ENCODE measurements at places on chromosomes 7 and 10.

DNA sequence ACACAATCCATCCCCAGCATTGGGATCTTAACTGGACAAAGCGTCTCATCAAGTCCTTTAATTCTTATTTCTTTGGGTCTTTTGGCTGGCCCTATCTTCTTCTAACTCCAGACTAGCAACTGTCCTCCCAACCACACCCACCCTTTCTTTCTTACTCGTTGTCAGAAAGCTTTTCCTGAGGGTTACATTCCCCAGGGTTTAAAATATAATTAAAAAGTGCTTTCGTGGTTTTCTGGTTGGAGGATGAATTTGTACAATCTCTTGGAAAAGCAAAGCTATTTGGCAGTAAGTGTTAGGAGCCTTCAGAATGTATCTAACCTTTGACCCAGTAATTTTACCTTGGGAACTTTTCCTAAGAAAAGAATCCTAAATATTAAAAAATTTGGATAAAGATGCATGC lies 10.4 kb upstream of the ITGB8 start:
- no peak for DNase-seq

DNA sequence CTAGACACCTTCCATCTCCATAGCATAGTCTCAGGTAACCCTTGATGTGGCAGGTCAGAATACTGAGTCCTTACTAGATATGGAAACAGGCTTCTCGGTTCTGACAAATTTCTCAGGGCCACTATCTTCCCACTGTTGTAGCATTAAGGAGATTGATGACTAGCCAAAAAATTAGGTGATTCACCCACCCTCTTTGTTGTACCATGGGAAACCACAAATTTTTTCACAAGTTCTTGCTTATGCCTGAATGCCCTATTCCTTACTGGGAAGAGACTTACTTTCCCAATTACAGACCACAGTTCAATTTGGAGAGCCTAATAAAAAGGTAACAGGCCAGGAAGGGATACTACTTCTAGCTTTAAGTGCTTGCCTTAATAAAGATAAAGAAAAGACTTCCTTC lies 948.8 kb downstream of the GRM8 start:
- no peak for DNase-seq

DNA sequence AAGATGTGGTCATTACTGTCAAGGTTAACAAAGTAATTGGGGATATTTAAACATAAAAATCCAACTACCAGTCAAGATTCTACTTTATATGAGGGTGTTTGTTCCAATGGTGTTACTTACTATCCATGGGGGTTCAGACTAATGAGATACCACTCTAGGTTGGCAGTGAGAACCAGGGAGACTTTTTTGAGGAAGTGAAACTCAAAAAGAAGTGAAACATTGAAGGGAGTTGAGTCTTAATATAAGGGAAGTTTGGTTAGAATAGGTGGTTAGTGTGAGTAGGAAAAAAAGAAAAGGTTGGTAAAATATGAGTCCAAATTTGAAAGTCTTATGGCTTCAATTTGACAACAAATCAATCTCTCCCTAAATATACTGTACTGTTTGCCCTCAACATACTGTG lies 123.6 kb upstream of the ANK3 start:
- DNase-seq = no peak

GRCh38 chr7:144670218-144670617 lies 165.6 kb downstream of the TPK1 start:
- peak; percentile 50 for DNase-seq

GRCh38 chr10:34587680-34588019 lies 227.4 kb downstream of the PARD3 start:
- DNase-seq = no peak

GRCh38 chr7:51121036-51121790 lies 195.4 kb downstream of the COBL start:
- no peak for DNase-seq

DNA sequence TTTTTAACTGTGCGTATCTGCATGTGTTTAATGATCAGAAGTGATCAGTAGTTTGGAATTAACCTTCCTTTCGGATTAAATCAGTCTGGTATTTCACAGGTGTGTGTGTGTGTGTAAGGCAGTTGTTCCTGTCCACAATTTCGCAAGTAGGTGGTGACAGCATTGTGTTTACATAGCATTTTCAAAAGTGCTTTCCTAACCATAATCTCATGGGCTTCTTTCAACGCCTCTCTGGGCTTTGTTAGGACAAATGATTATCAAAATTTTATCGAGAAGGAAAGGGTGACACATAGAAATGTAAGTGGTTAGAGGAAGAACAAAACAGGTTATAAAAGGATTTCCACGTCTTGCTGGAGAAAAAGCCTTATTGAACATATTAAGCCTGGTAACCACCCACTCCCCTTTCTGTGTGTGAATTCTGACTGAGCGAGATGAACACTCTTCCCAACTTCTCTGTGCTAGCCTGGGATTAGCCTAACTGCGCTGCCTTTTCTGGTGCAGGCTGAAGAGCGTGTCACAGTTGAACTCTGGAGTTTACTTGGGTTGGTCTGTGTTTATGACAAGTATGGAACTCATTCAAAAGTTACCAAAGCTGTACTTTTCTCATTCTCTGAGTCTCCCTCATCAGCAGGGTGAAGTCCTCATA lies 292.3 kb upstream of the PITRM1 start:
- no peak for DNase-seq

- no peak for DNase-seq
Observed at GRCh38 chr7:109213081-109213480, 643.4 kb downstream of the DNAJB9 start.

DNA sequence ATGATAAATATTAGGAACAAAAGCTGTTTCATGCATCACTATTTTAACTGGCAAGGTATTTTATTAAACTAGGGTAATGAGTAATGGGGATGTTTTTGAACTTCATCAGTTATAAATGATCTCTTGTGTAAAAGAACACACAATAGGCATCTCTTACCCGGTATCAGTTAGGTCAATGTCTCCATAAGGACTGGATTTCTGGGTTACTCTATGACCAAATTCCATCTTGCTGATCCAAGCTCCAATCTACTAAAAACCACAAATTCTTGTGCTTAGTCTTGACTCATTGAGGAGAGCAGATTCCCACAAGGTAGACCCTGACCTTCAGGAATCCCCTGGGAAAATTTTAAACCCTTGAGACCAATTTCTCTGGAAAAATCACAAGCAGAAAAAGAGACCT lies 1167.7 kb downstream of the XPNPEP1 start:
- DNase-seq = no peak

DNA sequence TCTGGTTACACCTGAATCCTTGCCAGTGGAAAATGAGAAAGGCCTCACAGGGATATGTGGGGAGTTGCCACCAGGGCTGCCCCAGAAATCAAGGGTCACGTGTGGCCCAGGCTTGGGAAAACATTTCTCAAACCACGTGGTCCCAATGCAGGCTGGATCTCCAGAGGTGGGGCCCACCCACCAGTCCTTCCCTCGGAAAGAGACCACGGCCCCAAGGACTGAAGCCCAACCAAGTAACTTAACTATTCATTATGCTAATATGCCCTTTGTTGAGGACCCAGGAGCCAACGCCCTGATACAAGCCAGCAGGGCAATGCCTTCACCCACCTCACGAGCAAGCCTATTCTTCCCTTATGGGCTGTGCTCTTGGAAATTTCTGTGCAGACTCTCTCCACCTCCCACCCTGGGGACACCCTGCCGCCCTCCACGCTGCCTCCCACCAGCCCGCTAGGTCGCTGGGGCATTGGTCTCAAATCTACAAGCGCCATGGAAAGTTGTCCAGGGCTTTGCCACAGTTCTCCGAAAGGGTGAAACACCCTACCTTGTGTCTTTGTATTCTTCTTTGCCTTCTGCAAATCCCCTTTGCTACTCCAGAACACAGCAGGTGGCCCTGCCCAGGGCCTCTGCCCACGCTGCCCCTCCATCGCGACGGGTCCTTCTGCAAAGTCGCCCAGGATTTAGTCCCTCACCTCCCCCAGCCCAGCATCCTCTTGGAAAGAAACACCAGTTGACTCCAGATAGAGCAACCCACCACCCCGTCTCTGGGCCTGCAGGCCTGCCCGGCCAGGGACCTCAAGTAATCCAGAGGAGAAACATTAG lies 8.8 kb downstream of the TNS3 start:
- no peak for DNase-seq

DNA sequence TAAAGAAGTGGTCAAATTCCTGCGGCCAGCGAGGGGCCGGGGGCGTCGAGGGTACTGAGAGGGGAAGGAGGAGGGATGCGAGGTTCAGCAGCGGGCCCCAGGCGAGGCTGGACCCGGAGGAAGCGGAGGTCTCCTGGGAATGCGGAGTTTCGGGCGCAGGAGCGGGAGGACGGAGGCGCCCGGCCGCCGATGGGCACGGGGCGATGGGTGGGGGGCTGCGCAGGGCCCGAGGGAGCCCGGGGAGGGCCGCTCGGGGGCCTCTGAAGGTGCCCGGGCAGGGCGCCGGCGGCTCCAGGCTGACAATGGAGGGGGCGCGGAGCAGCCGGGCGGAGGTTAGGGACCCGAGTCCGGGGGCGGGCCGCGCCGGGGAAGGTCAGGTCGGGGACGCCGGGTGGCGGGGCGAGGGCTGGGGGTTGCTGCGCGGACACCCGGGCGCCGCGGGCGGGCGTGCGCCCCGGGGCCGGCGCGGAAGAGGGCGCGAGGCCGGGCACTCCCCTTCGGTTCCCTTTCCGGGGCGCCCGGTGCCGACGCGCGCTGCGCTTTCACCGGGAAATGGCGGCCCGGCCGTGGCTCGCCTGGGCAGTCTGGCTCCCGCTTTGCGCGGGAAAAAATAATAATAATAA lies 683 bp downstream of the MACROH2A2 start:
- DNase-seq = no peak

GRCh38 chr10:2893158-2893845 lies 174.0 kb upstream of the PFKP start:
- no peak for DNase-seq

GRCh38 chr7:85184599-85185423 lies 2.0 kb downstream of the SEMA3D start:
- DNase-seq = no peak

DNA sequence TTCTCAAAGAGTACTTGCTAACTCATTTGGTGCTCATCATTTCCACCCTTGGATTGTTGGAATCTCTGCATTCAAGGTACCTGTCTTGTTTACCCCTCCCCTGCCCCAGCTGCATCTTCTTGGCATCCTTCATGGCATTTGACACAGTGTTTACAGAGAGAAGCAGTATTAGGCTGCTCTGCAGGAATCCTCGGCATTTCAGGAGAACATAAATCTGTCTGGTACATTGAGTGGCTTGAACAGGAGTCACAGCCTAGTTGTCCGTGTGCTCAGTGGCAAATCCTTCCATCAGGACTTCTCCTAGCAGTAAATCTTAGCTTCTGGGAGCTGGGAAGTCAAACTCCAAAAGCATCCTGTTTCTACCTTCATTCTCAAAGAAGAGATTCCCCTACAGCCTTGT lies 136.8 kb upstream of the YAE1 start:
- no peak for DNase-seq

GRCh38 chr7:37759526-37759925 lies 76.0 kb downstream of the GPR141 start:
- peak; percentile 40 for DNase-seq

DNA sequence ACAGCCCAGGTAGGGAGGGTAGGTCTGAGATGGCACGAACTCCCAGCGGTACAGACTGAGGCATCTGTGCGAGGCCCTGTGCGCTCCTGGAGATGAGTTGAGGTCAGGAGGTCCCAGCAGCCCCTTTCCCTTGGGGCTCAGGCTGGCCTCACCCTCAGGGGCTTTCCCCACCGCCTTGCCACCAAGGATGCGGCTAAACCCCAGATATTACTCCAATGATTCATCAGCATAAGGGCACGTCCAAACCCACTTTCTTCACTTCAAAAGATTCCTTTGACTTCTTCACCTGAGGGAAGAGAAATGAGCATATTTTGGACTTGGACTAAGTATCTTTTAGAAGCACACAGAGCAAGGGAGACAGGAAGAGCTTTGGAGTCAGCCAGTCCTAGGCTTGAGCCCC lies 20.3 kb downstream of the UROS start:
- no peak for DNase-seq

DNA sequence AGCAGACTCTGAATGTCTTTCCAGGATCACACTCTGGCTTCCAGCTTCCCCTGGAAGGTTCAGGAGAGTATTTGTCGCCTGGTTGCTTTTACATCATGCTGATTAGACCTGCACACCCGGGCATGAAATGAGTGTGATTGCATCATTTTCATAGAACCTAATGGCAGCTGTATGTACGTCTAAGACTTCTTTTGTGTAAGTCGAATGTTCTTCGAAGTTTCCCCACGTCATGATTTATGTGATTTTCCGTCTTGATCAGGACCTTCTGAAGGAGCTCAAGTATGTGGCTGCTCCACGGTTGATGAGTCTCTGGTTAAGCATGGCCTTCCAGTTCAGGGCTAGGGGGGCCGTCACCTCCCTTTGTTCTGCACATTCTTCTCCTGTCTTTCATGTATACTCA lies 4.5 kb downstream of the EIF4H start:
- DNase-seq = no peak

GRCh38 chr10:113001599-113002448 lies 51.8 kb downstream of the TCF7L2 start:
- no peak for DNase-seq

DNA sequence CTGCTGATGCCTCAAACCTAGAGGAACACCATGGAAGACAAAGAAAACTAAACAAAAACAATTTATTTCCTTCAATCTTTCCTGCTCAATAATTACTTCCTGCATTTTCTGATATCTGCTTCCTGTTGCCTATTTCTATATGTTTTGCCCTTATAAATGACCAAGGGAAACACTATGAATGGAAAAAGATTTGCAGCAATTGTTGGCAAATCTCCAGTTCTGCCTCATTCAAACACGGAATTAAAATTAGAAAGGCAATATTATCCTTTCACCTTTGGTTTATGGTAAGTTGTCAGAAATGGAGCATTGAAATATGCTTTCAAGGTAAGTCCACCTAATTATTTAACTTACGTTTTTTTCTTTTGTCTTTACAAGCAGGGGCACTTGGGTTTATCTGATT lies 552.2 kb upstream of the ANKRD30A start:
- DNase-seq = no peak

GRCh38 chr10:70998086-70998485 lies 109.7 kb upstream of the PCBD1 start:
- DNase-seq = no peak

DNA sequence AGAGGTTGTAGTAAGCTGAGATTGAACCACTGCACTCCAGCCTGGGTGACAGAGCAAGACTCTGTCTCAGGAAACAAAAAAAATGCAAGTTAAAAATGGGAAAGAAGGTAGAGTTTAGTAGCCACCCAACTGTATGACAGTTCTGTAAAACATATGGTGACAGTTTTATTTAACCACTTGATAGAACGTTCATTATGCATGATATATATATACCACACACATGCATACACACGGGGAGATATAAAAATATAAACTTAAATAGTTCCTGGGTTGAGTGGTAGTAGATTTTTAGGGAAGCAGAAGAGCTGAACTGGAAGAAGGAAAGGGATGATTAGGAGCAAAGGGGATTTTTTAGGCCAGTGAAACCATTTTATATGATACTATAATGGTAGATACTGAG lies 120.0 kb downstream of the KMT2C start:
- DNase-seq = no peak

DNA sequence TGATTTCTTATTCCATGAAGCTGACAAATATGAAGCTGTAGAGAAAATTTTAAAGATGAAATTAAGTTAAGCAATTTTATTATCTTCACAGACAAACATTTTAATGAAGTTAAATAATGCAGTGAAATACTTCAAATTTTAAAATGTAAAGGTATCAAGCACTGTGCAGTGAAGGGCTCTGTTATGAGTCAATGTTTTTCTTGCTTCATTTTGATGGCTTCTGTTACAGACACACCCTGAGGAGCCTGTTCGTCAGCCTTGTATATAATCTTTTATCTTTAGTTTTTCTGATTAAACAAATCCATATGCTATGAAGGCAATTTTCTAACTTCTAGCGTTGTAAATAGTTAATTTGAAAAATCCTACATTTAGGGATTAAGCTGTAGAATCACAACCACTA lies 18.5 kb downstream of the VSTM2A start:
- no peak for DNase-seq
